ENCODE measurements at places on chromosomes 1 and 21.

DNA sequence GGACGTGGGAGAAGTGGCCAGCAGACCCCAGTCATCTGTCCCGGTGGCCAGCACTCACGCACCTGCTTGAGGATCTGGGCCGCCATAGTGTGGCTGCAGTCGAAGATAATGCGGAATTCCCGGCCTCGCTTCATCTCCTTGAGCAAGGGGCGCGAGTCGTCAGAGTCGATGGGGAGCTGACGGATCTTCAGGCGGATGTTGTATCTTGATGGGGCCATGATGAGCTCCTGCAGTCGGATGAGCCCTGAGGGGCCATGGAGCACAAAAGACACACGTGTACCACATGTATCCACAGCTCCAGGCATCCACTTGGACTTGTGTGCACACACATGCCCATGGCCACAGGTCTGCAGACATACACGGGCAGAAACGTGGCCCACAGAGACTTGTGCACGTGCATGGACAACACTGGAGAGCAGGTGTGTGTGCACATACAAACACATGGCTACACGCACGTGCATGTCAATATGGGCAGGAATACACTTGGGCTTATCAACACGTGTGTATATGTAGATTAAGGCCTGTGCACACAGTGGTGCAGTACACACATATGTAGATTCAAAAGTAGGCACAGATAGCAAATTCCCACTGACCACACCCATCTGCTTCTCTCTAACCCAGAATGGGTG, 162.1 kb downstream of the GRIK3 start:
- H3K27me3 ChIP-seq: no peaks in the 10 kb centered on the region
- H3K4me3 ChIP-seq: no peak overlapping the region
- no peak overlapping the region for H3K27ac ChIP-seq
- H3K4me1 ChIP-seq: no peaks in the 10 kb centered on the region

DNA sequence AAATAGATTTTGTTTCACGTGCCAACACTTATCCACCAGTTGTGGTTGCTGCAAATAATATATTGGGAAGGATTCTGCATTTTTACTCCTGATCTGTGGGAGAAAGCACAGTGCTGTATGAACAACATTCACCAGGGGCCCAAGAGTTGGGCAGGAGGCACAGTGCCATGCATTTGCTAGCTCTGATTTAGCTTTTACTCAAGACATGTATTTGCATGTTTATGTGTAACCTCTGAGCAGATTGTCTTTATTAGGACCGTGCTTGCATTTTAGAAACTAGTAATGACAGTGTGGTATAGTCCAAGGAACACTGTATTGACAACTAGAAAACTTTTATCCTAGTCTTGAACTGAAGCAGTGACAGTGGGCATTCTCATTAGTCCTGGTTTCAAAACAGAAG, 133.9 kb upstream of the B3GALT2 start:
- H3K4me3 ChIP-seq: no peak overlapping the region
- no peak overlapping the region for H3K27ac ChIP-seq
- no peak for DNase-seq
- H3K36me3 ChIP-seq: no peaks in the 10 kb centered on the region
- H3K27me3 ChIP-seq: no peaks in the 10 kb centered on the region

GRCh38 chr1:161421456-161421855, 53.8 kb upstream of the CFAP126 start:
- H3K4me1 ChIP-seq: no peaks in the 10 kb centered on the region
- peaks cover 3% of the 10 kb centered on the region for H3K36me3 ChIP-seq
- DNase-seq: no peak
- H3K27ac ChIP-seq: no peak overlapping the region
- no peak overlapping the region for H3K4me3 ChIP-seq
- H3K27me3 ChIP-seq: no peaks in the 10 kb centered on the region

GRCh38 chr1:65946376-65946775, 153.7 kb downstream of the PDE4B start:
- no peaks in the 10 kb centered on the region for H3K36me3 ChIP-seq
- H3K4me1 ChIP-seq: no peaks in the 10 kb centered on the region
- H3K4me3 ChIP-seq: no peak overlapping the region
- no peaks in the 10 kb centered on the region for H3K27me3 ChIP-seq
- no peak for DNase-seq

GRCh38 chr1:218846181-218846580, 327.5 kb upstream of the LYPLAL1 start:
- DNase-seq: no peak
- H3K36me3 ChIP-seq: no peaks in the 10 kb centered on the region
- H3K4me3 ChIP-seq: no peak overlapping the region
- no peaks in the 10 kb centered on the region for H3K27me3 ChIP-seq
- no peak overlapping the region for H3K27ac ChIP-seq

- H3K4me3 ChIP-seq: no peak overlapping the region
- H3K27ac ChIP-seq: no peak overlapping the region
- no peaks in the 10 kb centered on the region for H3K27me3 ChIP-seq
- DNase-seq: no peak
Measured at GRCh38 chr1:66778266-66778665, 22.8 kb downstream of the INSL5 start.

- no peaks in the 10 kb centered on the region for H3K27me3 ChIP-seq
- H3K27ac ChIP-seq: peak overlapping the region; percentile 75
- DNase-seq: no peak
Measured at GRCh38 chr21:46229133-46229922, 754 bp upstream of the LSS start.

GRCh38 chr1:248913933-248914332, 7.9 kb downstream of the PGBD2 start:
- H3K27ac ChIP-seq: no peak overlapping the region
- H3K27me3 ChIP-seq: no peaks in the 10 kb centered on the region
- no peaks in the 10 kb centered on the region for H3K4me1 ChIP-seq
- no peak overlapping the region for H3K4me3 ChIP-seq
- no peak for DNase-seq
- H3K36me3 ChIP-seq: peaks cover 44% of the 10 kb centered on the region

GRCh38 chr1:2530513-2531361, 674 bp upstream of the HES5 start:
- peaks cover 47% of the 10 kb centered on the region for H3K4me1 ChIP-seq
- DNase-seq: no peak
- H3K4me3 ChIP-seq: peak overlapping the region; percentile 48
- H3K36me3 ChIP-seq: no peaks in the 10 kb centered on the region
- H3K27me3 ChIP-seq: no peaks in the 10 kb centered on the region

GRCh38 chr1:218380125-218380977, 35.2 kb downstream of the TGFB2 start:
- H3K27ac ChIP-seq: no peak overlapping the region
- no peaks in the 10 kb centered on the region for H3K27me3 ChIP-seq
- no peak for DNase-seq
- peaks cover 16% of the 10 kb centered on the region for H3K4me1 ChIP-seq
- H3K36me3 ChIP-seq: no peaks in the 10 kb centered on the region

- H3K36me3 ChIP-seq: no peaks in the 10 kb centered on the region
- no peaks in the 10 kb centered on the region for H3K4me1 ChIP-seq
- DNase-seq: no peak
- H3K4me3 ChIP-seq: no peak overlapping the region
Measured at GRCh38 chr1:200136384-200136783, 108.9 kb downstream of the NR5A2 start.

DNA sequence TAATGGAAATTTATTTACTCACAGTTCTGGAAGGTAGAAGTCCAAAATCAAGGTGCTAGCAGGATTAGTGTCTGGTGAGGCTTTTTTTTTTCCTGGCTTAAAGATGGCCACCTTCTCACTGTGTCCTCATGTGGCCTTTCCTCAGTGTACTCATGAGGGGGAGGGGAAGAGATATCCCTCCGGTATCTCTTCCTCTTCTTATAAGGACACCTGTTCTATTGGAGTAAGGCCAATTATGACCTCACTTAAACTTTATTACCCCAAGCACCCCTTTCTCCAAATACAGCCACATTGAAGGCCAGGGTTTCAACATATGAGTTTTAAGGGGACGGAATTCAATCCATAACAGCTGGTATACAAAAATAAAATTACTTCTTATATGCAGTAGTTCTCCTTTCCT, 203.7 kb upstream of the C1orf87 start:
- H3K36me3 ChIP-seq: no peaks in the 10 kb centered on the region
- no peak for DNase-seq
- H3K27ac ChIP-seq: no peak overlapping the region
- no peak overlapping the region for H3K4me3 ChIP-seq

DNA sequence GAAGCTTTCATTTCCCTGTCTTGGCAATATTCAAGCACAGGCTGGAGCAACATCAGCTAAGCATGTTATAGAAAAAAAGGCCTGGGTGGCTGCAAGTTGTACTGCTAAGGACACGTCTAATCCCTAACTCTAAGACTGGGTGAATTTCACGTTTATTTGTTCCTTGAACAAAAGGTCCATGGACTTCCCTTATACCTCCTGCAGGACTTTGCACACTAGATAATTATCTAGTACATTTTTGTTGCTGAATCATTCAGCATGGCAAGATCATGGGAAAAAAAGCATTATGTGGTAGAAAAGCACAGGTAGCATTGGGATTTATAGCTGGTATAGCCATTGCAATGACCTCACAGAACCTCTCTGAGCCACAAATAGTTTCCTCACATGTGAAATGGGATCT, 130.7 kb upstream of the DMRTA2 start:
- no peak overlapping the region for H3K4me3 ChIP-seq
- no peaks in the 10 kb centered on the region for H3K4me1 ChIP-seq
- no peak overlapping the region for H3K27ac ChIP-seq
- H3K27me3 ChIP-seq: no peaks in the 10 kb centered on the region
- no peaks in the 10 kb centered on the region for H3K36me3 ChIP-seq

DNA sequence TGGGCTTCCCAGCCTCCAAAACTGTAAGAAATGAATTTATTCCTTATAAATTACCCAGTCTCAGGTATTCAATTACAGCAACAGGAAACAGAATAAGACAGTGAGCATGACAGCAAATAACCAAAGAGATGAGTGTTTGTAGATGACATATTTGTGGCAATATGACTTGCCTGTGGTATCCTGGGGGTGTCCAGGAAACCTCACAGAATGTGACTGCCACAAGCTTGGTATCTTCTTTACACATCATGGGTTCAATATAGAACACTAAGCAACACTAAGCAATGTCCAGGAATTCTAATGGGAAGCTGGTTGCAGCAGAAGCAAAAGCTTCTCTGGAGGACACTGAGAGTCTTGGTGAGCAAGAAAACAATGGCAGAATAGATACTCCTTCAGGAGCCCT, 236.4 kb upstream of the BEND5 start:
- no peaks in the 10 kb centered on the region for H3K36me3 ChIP-seq
- H3K27ac ChIP-seq: no peak overlapping the region
- no peaks in the 10 kb centered on the region for H3K27me3 ChIP-seq
- no peak for DNase-seq

GRCh38 chr1:1388078-1388472, 11.1 kb downstream of the CCNL2 start:
- DNase-seq: no peak

- H3K36me3 ChIP-seq: no peaks in the 10 kb centered on the region
- H3K4me3 ChIP-seq: no peak overlapping the region
- H3K27ac ChIP-seq: no peak overlapping the region
- H3K27me3 ChIP-seq: no peaks in the 10 kb centered on the region
- DNase-seq: no peak
- peaks cover 40% of the 10 kb centered on the region for H3K4me1 ChIP-seq
Measured at GRCh38 chr1:225822655-225823403, 12.9 kb downstream of the EPHX1 start.

DNA sequence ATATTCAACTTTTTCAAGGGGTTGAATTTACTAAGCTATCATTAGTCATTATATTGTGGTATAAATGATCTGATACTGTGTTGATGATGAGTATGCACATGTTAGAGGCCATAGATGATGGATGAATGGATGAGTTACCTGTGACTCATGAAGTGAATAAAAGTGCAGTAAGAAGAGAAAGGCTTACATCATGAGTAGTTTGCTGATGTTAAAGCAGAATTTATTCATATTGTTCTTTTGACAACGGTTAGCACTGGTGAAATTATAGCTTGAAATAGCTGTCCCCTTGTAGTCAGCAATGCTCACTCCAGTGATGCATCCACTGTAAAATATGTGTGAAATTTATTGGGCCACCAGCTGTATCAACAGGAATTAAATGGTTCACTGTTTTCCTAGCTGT, 541.0 kb upstream of the ZRANB2 start:
- no peak overlapping the region for H3K4me3 ChIP-seq
- DNase-seq: no peak
- no peaks in the 10 kb centered on the region for H3K36me3 ChIP-seq
- no peaks in the 10 kb centered on the region for H3K27me3 ChIP-seq

DNA sequence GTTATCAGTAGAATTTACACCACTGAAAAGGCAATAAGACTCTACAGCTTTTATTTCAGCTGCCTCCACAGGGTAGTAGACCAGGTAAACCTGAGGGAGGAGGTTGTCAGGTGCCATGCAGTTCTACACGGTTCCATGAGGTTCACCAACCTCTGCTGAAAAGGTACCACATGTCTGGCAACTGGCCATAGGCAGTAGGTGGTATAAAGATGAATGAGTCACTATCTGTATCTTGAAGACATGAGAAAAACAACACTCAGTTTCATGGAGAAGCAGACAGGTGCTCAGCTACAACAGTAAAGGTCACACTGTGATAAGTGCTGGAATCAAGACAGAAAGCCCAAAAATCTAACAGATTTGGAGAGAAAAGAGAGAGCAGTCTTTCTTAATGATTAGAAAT, 145.4 kb downstream of the PTGER3 start:
- no peak overlapping the region for H3K4me3 ChIP-seq
- H3K27me3 ChIP-seq: no peaks in the 10 kb centered on the region
- DNase-seq: no peak
- no peak overlapping the region for H3K27ac ChIP-seq
- no peaks in the 10 kb centered on the region for H3K4me1 ChIP-seq

GRCh38 chr1:56194701-56195300, 384.6 kb downstream of the PLPP3 start:
- no peak overlapping the region for H3K27ac ChIP-seq
- H3K4me1 ChIP-seq: no peaks in the 10 kb centered on the region
- H3K36me3 ChIP-seq: no peaks in the 10 kb centered on the region
- DNase-seq: no peak
- H3K4me3 ChIP-seq: no peak overlapping the region
- no peaks in the 10 kb centered on the region for H3K27me3 ChIP-seq

- H3K4me1 ChIP-seq: no peaks in the 10 kb centered on the region
- no peak overlapping the region for H3K4me3 ChIP-seq
- DNase-seq: no peak
- H3K27ac ChIP-seq: no peak overlapping the region
- H3K27me3 ChIP-seq: no peaks in the 10 kb centered on the region
Measured at GRCh38 chr1:198363625-198364151, 176.8 kb downstream of the ATP6V1G3 start.

DNA sequence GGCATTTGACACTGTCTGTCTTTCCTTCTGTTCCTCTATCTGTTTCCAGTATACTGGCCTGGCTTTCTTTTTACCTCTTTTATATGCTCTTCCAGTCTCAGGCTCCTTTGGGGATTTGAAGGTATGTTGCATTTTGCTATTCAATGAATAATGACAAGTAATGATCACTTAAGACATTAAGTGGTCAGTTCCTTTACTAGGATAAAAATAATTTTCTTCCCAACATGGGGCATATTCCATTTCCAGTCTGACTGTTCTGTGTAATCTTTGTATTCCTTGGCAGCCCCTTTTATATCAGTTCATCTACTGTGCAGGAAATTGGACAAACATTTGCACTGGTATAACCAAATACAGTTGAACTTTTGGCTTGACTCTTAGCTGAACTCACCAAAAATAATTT, 15.6 kb downstream of the METTL18 start:
- no peaks in the 10 kb centered on the region for H3K4me1 ChIP-seq
- H3K27ac ChIP-seq: peak overlapping the region; percentile 42
- no peak overlapping the region for H3K4me3 ChIP-seq
